ENCODE measurements at places on chromosomes 5 and 9. TPM values are rescaled to one million over a fixed set of nuclear protein-coding genes. Genes with fewer than 3 reads are reported as not detected.

FGF18 gene
- total RNA-seq, result 0.21 TPM

LCN1 gene
- total RNA-seq, result not detected

OLFM1 gene
- total RNA-seq, result 0.47 TPM

GRCh38 chr9:85248514-85249312 is 493.0 kb downstream of the AGTPBP1 start:
- H3K27ac ChIP-seq, result no peak overlapping the region
- no peak overlapping the region for H3K4me3 ChIP-seq
- H3K36me3 ChIP-seq, result no peaks in the 10 kb centered on the region
- H3K4me1 ChIP-seq, result no peaks in the 10 kb centered on the region
- no peaks in the 10 kb centered on the region for H3K27me3 ChIP-seq

DNA sequence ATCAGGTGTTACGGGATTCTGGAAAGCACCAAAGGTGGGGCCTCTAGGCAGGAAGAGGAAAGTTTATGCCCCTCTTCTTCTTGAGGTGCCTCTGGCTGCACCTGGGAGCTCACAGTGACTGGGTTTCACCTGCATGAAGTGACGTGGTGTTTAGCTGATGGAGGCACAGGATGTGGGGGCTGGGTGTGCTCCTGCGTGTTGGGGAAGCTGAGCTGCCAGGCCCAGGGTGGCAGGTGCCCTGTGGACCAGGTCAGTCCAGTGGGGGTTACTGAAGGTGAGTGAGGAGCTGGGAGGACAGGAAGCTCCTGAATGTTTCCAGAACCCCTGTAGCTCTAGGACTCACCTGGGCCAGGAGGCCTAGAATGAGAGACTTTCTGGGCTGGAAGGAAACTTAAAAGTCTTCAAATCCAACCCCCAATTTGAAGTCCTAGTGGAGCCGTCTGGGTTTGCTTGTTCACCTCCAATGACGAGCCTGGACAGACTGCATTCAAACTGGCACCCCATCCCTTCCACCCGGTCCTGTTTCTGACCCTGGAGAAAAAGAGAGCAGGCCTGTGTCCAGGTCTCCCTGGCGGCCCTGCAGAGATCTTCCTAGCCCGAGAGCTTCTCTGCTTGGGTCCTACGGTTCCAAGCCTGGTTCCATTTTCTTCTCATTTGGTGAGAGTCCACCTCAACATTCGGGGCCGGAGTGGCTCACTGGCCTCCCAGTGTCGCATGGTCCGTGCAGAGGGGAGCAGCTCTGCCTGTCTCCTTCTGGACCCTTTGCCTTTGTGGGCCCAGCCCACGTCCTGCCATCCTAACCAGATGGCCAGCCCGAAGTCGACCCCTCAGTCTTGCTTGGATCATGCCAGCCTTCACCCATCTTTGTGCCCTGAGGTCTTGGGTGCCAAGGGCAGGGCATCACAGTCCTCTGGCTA is 22.3 kb downstream of the TRAF1 start:
- peaks cover 82% of the 10 kb centered on the region for H3K4me1 ChIP-seq
- peak; percentile 43 for DNase-seq
- peaks cover 79% of the 10 kb centered on the region for H3K36me3 ChIP-seq
- peak overlapping the region; percentile 67 for H3K4me3 ChIP-seq

GRCh38 chr9:124553738-124554137 is 46.5 kb upstream of the NR5A1 start:
- no peaks in the 10 kb centered on the region for H3K36me3 ChIP-seq
- DNase-seq, result no peak
- H3K4me1 ChIP-seq, result peaks cover 9% of the 10 kb centered on the region

DNA sequence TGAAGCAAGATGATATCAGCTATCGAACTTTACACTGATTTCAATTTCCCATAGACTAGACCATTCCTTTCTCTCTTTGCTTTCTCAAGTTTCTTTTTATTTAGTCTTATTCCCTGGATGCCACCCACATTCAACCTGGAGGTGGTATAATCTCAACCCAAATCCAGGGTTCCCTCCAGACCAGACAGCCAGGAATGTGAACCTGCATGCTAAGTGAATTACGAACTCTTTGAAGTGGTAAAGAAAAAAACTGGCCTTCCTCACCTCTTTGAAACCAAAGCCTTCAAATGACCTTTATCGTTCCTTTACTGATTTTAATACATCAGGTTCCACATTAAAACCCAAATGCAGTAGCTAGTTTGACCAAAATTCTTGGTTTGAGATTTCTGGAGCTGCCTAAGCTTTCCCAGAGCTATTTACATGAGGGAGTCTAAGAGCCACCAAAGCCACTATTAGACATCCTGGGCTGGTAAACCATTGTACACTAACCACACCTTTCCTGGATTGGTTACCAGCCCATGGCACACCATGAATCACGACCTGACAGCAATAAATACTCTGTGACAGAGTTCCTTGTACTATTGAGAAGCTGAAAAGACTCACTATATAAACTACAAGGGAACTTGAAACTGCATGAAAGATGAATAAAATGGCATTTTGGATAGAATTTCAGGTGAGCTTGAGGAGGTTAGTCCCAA is 323.7 kb downstream of the ADAMTS6 start:
- peaks cover 5% of the 10 kb centered on the region for H3K27me3 ChIP-seq
- DNase-seq, result no peak
- no peak overlapping the region for H3K27ac ChIP-seq
- no peaks in the 10 kb centered on the region for H3K36me3 ChIP-seq

DNA sequence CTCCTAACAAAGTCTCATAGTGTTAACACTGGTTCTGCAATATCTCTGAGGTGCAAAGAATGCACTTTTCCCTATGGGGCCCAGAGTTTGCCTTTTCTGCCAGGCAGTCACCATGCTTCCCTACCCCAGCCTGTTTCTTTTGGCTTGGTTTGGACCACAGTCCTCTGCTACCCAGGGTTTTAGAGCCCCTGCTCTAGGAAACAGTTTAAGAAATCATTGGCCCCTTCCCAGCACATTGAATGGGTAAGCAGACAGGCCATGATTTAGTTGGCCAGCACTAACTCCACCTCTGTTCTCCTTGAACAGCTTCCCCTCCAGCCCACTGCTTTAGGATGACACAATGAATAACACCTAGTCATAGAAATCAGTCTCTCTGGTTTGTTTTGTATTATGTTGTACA is 73.2 kb downstream of the UBAP1 start:
- peaks cover 13% of the 10 kb centered on the region for H3K4me1 ChIP-seq
- no peak for DNase-seq

DNA sequence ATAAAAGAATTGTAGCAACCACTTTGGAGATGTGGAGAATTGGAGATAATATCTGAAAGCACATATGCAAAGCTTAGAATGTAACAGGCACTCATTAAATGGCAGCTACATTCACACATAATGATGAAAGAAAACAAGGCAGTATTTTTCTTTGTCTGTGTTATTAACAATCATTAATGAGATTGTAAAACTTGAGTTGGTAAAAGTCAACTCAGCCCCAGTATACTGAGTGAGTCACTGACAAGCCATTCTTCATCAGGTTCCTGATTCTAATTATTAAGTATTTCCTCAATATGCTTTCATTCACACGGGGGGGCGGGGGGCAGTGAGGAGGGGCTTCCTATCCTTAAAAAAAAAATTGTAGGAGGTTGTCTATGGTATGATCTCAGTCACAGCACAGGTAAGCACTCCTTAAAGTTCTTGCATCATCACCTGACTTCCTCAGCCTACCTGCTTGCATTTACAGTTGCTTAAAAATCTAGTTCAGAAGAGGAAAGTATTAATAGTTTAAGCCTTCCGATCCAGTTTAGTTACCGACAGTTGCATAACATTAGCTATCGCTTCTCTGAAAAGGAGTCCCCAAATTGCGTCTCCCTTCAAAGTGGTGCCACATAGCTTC is 379.8 kb downstream of the EFNA5 start:
- H3K27me3 ChIP-seq, result peaks cover 4% of the 10 kb centered on the region
- H3K36me3 ChIP-seq, result no peaks in the 10 kb centered on the region
- DNase-seq, result no peak
- peaks cover 15% of the 10 kb centered on the region for H3K4me1 ChIP-seq

- no peak overlapping the region for H3K4me3 ChIP-seq
- no peak overlapping the region for H3K27ac ChIP-seq
- peaks cover 35% of the 10 kb centered on the region for H3K36me3 ChIP-seq
These were observed 20.6 kb upstream of the CAAP1 start for GRCh38 chr9:26913138-26913668.

DNA sequence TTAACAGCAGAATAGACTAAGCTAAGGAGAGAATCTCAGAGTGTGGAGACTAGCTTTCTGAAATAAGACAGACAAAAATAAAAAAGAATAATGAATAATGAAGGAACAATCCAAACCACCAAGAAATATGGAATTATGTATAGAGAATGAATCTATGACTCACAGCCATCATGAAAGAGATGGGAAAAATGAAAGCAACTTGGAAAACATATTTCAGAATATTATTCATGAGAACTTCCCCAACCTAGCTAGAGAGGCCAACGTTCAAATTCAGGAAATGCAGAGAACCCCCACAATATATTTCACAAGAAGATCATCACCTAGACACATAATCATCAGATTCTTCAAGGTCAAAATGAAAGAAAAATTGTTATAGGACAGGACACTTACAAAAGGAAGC is 349.0 kb upstream of the MPDZ start:
- no peak overlapping the region for H3K27ac ChIP-seq
- no peaks in the 10 kb centered on the region for H3K4me1 ChIP-seq
- H3K4me3 ChIP-seq, result no peak overlapping the region
- H3K36me3 ChIP-seq, result no peaks in the 10 kb centered on the region
- H3K27me3 ChIP-seq, result no peaks in the 10 kb centered on the region

DNA sequence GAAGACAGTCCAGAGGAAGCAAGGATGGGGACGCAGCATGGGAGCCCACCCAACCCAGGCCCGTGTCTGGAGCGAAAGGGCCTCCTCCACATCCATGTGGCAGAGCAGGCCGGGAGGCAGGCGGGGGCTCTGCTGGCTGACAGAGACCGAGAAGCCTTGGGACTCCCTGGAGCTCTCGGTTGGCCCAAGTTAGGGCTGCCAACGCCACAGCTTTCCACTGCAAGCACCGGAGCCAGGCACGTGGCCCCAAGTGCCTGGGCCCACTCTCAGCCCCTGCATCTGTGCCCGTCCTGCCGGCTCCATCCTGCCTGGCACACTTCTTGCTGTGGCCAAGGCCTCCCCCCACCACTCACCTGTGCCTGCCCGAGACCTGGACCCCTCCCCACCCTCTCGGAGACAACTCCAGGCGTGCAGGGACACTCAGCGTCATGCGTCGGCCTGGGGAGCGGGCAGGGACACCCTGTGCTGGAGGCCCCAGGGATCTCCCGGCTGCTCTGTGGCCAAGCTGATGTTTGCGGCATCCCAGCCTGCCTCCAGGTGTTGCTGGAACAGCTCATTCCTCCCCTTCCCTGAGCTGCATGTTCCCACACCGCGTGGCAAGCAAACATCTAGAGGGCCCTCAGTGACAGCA is 31.5 kb downstream of the SLC6A3 start:
- no peak overlapping the region for H3K27ac ChIP-seq
- H3K4me3 ChIP-seq, result no peak overlapping the region
- DNase-seq, result no peak
- no peaks in the 10 kb centered on the region for H3K36me3 ChIP-seq
- no peaks in the 10 kb centered on the region for H3K4me1 ChIP-seq

DNA sequence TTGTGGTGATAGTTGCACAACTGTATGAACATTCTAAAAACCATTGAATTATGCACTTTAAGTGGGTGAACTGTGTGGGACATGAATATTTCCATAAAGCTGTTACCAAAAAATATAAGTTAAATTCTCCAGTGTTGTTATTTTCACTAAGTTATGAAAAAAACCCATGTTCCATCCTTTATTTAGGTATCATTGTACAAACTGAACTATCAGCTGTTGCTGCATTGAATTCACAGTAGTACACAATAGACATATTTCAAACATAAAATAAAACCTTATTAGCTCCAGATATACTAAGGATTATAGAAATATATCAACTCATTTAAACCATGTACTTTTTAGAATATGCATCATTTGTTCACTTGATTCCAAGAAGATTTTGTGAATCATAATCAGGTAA is 192.1 kb downstream of the COMMD10 start:
- no peaks in the 10 kb centered on the region for H3K4me1 ChIP-seq
- no peak overlapping the region for H3K27ac ChIP-seq
- no peaks in the 10 kb centered on the region for H3K27me3 ChIP-seq
- DNase-seq, result no peak
- peaks cover 4% of the 10 kb centered on the region for H3K36me3 ChIP-seq

DNA sequence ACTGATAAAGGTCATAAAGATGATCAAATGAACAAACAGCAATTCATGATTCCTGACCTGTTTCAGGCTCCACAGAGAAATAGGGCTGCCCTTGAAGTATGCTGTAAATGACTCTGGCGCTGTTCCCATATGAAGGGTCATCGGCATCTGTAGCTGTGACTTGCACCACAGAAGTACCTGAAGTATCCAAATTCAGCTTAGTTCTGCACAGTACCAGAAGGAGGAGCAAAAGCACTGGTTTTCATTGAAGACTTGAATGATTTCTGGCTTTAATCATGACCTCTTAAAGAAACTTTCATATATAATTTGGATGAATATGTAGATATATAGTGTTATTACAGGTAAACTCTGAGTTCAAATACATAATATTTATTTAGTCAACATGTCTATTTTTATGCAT is 109.1 kb downstream of the CDH10 start:
- no peaks in the 10 kb centered on the region for H3K4me1 ChIP-seq
- no peak overlapping the region for H3K27ac ChIP-seq
- H3K27me3 ChIP-seq, result no peaks in the 10 kb centered on the region

DNA sequence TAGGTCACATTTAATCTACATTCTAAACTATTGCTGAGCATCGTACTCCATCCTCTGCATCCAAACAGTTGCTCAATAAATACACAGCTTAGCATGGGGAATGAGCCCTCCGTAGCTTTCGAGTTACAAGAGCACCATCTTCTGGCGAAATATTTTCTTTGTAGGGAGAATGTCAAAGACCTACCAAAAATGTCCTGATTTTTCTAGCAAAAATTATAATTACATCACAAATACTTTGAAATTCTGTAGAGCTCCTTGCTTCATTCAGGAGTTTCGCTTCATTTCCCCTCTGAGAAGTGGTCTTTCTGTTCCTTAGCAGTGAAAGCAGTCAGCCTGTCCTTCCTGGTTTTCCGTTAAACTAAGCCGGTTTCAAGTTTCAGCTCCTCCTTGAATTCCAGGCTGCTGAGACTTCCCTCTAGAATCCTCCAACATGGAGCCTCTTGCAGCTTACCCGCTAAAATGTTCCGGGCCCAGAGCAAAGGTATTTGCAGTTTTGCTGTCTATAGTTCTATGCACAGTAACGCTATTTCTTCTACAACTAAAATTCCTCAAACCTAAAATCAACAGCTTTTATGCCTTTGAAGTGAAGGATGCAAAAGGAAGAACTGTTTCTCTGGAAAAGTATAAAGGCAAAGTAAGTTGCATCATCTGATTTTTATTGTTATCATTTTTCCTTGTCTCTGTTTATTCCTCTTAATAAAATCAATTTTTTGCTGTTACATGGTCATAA is at the start of gene GPX8:
TSS of gene GPX8 (plus strand) at position 409 of the 730 bp plus-strand sequence. CDS start at position 431, 22 bp downstream.
- peaks cover 64% of the 10 kb centered on the region for H3K27me3 ChIP-seq
- peaks cover 8% of the 10 kb centered on the region for H3K4me1 ChIP-seq

GRCh38 chr9:128891321-128892220 is 9.6 kb downstream of the LRRC8A start:
- no peak for DNase-seq
- peak overlapping the region; percentile 29 for H3K27ac ChIP-seq

- DNase-seq, result no peak
- no peaks in the 10 kb centered on the region for H3K27me3 ChIP-seq
- no peak overlapping the region for H3K4me3 ChIP-seq
- H3K27ac ChIP-seq, result no peak overlapping the region
These were observed 489.1 kb downstream of the CDH18 start for GRCh38 chr5:19498852-19499251.

GRCh38 chr5:126096442-126097006 is 326.7 kb upstream of the GRAMD2B start:
- no peaks in the 10 kb centered on the region for H3K4me1 ChIP-seq
- no peak for DNase-seq
- H3K27ac ChIP-seq, result no peak overlapping the region
